ENCODE measurements at places on chromosomes 13 and 19.

GRCh38 chr13:73702419-73703071, 431.7 kb downstream of the KLF12 start:
- DNase-seq: no peak

DNA sequence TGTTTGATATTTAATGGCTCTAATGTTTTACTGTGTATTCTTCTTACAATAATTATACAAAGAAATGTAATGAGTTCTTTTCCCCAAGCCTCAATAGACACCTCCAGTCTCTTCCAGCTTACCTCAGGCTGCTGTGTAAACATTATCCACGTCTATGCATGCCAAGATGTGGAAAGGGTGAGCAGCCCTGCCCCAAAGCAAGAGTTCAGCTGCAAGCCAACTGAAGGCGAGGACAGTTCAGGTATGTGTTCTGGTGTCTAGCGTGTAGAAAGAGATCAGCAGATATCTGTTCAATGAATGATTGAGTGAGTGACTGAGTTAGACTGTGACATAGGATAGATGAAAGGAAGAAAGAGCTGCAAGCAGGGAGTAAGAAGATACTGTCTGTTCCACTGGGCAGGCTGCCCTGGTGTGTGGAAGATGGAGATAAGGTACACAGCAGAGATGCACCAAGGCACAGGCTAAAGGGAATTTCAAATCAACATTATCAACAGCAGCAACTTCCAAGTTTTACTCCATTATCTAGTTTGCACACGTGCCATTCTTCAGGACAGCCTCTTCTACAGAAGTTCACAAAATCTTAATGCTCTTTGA, 66.0 kb downstream of the LATS2 start:
- no peak for DNase-seq

GRCh38 chr13:99871249-99871898, 100.2 kb downstream of the ZIC5 start:
- DNase-seq: no peak

- DNase-seq: no peak
Observed at GRCh38 chr13:101567841-101568240, 115.4 kb downstream of the ITGBL1 start.

- DNase-seq: no peak
Observed at GRCh38 chr19:48755084-48755641, at the start of gene FGF21. FGF21 (plus strand) TSS chr19:48755524; CDS start chr19:48756237, 713 bp downstream.

DNA sequence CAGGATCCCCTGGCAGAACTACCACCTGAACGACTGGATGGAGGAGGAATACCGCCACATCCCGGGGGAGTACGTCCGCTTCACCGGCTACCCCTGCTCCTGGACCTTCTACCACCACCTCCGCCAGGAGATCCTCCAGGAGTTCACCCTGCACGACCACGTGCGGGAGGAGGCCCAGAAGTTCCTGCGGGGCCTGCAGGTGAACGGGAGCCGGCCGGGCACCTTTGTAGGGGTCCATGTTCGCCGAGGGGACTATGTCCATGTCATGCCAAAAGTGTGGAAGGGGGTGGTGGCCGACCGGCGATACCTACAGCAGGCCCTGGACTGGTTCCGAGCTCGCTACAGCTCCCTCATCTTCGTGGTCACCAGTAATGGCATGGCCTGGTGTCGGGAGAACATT, 7.5 kb downstream of the FUT2 start:
- no peak for DNase-seq

GRCh38 chr19:49985871-49986270, 24.9 kb upstream of the SIGLEC11 start:
- peak; percentile 27 for DNase-seq
